Endothelial cell of umbilical vein (primary cell): ENCODE measurements at places on chromosomes 2 and 18. TPM values are rescaled to one million over a fixed set of nuclear protein-coding genes. Genes with fewer than 3 reads are reported as not detected.

- no peak for DNase-seq
Observed at GRCh38 chr2:24342110-24342910, 18.0 kb downstream of the ITSN2 start.

GRCh38 chr2:240806006-240806405 lies 14.0 kb downstream of the KIF1A start:
- DNase-seq = no peak

DNA sequence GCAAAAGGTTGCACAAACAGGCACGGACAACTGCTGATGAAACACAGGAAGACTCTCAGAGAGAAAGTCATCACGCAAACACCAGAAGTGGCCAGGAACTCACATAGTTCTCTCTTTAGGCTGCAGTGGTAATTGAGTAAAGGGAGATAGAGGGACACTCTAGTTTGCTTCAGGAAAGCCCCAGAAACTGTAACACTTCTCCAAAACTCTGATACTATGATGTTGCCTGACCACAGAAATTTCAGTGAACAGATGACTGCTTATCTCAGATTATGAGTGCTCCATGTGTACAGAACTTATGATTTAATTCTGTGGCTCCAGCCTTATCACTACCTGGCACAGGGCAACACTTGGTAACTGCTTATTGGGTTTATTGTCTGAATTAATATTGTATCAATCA lies 311.5 kb upstream of the GYPC start:
- no peak for DNase-seq

DNA sequence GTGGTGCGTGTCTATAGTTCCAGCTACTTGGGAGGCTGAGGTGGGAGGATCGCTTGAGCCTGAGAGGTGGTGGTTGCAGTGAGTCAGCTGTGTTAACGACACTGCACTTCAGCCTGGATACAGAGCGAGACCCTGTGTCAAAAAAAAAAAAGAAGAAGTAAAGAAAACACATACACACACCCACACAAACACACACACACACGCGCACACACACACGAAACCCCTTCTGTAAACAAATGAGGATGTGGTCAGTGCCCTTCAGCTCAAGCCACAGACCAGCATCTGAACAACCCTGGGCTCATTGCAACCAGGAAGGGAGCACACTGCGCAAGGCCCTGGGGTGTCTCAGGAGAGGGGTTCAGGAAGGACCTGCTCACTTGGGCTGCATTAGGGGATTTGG lies 47.9 kb upstream of the KCNF1 start:
- DNase-seq = no peak

DNA sequence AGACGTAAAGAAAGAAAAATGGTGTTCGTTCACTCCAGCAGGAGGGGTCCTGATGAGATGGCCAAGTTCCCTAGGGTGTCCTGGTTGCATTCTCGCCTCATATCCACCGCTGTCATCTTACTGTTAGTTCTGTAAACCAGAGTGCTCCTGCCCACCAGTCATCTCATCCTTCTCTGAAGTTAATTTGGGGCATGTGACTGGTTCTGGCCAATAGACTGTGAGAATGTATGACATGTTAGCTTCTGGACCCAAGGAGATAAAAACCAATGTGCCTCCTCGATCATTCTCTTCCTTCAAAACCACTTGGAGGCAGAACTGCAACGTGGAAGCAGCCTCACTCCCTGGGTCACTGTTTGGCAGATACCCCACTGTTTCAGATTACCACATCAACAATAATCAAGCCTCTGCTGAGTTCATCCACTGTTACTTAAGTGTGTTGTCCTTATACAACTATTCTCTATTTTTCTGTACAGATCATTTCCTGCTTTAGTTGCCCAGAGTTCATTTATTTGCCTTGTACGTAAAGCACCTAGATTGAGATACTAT lies 759.1 kb downstream of the TSN start:
- DNase-seq = no peak

Gene DSC3
- 0.18 and 0.23 TPM in 2 replicates for total RNA-seq

- DNase-seq = no peak
Observed at GRCh38 chr2:161415987-161416707, at the start of gene TBR1. TSS of gene TBR1 (plus strand) at chr2:161416297. CDS start at chr2:161416411, 114 bp downstream.
